ENCODE measurements at places on chromosomes 5 and 9.

DNA sequence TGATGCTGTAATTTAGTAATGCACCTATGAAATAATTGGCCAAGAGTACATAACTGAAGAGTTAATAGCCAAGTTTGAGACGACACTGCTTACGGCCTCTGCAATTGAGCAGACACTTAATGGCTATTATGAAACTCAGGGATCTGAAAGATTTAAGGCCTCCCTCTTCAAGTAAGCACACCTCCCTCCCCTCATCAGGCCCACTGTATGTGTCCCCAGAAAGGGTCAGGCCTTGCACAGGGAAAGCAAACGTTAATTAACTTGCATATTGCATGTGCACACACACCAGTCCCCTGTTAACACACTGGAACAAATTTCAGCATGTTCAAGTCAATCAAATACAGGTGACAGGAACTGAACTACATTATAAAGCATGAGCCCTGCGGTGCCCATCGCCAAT lies 163.6 kb downstream of the SPOCK1 start:
- no peak for DNase-seq

- no peak for DNase-seq
These were observed 23.9 kb downstream of the PAX5 start for GRCh38 chr9:37010180-37010579.

DNA sequence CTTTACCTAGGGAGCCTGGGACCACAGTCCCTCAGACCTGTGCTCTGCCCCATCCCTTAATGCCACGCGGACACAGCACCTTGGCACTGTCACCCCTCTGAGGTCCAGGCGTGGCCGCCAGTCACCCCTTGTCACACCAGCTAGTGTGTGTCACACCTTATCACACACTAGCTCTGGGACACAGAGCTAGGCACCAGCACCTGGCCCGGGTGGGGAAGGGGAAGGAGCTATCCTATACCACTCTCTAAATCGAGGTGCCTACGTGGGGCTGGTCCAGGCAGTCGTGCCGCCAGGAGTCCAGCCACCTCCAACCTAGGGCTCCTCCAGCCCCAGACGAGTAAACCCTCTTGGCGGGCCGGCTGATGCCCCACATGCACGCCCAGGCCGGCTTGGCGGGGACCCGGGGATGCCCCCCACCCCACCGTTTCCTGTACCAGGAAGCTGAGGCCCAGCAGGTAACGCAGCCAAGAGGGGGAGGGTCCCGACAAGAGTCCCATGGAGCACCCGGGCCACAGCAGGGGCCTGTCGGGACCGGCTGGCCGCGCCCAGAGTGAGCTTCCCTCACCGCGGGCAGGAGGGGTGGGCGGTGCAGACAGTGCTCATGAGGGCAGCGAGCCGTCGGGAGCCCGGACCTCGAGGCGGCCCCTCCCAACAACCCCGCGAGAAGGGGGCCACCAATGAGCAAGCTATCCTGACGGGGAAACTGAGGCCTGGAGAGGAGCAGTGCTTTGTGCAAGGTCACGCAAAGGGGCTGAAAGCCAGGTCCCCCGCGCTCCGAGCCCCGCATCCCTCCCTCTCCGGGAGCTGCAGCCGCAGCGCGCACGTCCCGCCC lies 550 bp downstream of the CORO2A start:
- no peak for DNase-seq

GRCh38 chr5:34789021-34789531 lies 49.9 kb upstream of the TTC23L start:
- peak; percentile 69 for DNase-seq

GRCh38 chr5:56290378-56291078 lies 57.4 kb upstream of the ANKRD55 start:
- DNase-seq = no peak

GRCh38 chr9:130670644-130671043 lies 6.2 kb downstream of the PRDM12 start:
- no peak for DNase-seq

- no peak for DNase-seq
These were observed 26.7 kb downstream of the UNC5A start for GRCh38 chr5:176836811-176837706.

GRCh38 chr9:124013309-124014210 lies 2.0 kb downstream of the LHX2 start:
- DNase-seq = no peak

GRCh38 chr9:8659108-8659507 lies 859.5 kb upstream of the DMAC1 start:
- no peak for DNase-seq

DNA sequence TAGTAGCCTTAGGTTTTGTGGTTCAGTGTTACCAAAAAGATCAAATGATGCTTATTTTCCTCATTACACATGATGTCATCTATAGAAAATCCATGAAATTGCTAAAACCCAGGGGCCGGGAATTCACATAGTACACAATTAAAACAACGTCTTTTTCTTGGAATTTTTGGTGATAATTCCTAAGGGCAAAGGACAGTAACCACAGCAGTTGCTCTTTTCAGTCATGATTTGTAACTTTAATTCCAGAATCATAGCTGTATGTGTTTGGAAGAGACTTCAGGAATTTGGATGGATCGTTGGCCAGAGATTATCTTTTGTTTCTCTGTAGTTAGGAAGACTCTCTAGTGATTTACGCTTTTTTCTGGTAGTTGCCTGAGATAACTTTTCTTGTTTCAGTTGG lies 748.7 kb downstream of the TLE4 start:
- DNase-seq = peak; percentile 22

- no peak for DNase-seq
These were observed 681.8 kb downstream of the SEMA5A start for GRCh38 chr5:8864053-8864452.

DNA sequence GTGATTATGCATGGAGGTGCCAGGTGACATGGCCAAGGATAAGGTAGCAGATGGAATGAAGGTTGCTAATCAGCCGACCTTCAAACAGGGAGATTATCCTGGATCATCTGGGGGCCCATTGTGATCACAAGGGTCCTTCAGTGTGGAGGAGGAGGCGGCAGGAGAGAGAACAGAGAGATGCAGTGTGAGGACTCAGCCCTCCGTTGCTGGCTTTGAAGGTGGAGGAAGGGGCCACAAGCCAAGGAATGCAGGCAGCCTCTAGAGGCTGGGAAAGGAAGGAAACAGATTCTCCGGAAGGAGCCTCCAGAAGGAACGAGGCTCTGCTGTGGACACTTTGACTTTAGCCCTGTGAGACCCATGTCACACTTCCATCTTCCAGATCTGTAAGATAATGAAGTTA lies 27.4 kb upstream of the EEIG1 start:
- no peak for DNase-seq

- no peak for DNase-seq
These were observed 212.3 kb upstream of the DAPK1 start for GRCh38 chr9:87285183-87285850.

Data from stromal cell of bone marrow (primary cell).